ENCODE measurements at places on chromosomes 16 and 17.

DNA sequence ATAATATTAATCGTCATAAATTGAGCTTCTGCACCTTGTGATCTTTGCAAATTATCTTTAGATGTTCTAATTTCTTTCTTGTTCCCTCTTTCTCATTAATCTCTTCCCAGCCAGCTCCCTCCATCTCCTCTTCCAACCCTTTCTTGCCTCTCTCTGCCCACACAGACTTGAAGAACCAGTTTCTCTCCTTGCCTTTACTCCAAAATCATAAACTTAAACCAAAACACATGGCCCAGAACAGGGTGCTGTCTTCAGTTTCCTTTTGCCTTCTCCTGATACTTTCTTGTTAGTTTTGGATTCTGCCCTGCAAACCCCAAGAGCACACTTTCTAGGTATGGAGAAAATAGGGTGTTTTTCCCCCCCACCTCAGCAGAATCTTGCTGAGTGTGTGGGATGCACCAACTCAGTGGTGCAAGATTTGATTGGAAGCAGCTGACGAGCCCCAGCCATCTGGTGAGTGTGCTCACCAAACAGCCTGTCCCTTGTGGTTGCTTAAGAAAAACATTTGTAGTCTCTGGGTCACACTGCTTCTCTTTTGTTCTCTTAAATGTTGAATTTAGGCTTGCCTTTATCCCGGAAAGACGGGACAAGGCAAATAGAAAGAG lies 175.8 kb upstream of the MAF start:
- DNase-seq = no peak

DNA sequence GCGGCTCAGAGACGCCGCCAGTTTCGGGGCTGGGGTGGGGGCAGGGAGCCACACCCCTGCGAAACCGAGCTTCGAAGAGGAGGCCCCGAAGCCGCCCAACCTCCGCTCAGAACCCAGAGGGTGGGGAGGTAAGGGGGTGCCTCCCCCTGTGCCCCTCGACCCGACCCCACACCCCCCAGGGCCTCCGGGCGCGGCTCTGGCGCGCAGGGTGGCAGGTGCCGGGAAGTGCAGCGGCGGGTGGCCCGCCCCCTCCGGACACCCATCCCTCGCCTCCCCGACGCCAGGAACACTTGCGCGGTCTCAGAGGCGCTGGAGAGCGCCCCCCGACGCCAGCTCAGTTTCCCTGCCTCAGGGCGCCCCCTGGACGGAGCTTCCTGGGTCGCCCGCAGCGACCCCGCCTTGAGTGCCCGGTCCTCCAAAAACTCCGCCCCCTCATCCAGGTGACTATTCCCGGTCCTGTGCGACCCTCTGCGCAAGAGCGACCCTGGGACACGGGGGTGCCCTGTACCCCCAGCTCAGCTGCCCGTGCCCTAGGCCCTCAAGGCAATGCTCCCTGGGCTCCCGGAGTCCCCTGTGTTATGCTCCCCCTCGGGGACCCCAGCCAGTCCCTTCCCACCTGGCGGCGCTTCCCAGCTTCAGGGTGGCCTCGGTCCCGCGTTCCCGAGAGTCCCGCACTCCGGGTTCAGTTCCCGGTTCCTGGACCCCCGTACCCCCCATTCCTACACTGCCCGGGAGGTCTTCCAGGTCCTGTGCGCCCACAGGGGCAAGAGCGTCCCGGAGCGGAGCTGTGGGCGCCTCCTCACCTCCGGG lies 562 bp downstream of the PPL start:
- no peak for DNase-seq

DNA sequence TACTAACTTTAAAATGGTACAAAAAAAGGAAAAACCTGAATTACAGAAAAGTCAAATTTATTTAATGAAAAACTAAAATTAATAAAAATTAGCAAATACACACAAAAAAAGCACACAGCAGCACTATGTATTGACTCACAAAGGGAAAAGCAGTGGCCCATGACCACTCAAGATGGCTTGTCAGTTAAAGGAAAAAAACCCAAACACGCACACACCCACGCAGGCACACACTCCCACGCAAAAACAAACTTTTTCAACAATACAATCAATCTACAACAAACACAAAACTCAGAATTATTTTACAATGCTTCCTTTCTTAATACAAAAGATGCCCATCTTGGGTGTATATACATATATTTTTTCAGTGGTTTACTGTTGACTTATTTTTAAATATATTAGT lies 24.2 kb downstream of the SIAH1 start:
- DNase-seq = no peak

- DNase-seq = peak; percentile 37
Measured at GRCh38 chr17:31321481-31321880, at the start of gene EVI2A. Gene EVI2A (minus strand): TSS chr17:31321622. CDS start chr17:31319013, 2,609 bp downstream.

- no peak for DNase-seq
Measured at GRCh38 chr16:57386381-57386951, 14.2 kb downstream of the CX3CL1 start.

DNA sequence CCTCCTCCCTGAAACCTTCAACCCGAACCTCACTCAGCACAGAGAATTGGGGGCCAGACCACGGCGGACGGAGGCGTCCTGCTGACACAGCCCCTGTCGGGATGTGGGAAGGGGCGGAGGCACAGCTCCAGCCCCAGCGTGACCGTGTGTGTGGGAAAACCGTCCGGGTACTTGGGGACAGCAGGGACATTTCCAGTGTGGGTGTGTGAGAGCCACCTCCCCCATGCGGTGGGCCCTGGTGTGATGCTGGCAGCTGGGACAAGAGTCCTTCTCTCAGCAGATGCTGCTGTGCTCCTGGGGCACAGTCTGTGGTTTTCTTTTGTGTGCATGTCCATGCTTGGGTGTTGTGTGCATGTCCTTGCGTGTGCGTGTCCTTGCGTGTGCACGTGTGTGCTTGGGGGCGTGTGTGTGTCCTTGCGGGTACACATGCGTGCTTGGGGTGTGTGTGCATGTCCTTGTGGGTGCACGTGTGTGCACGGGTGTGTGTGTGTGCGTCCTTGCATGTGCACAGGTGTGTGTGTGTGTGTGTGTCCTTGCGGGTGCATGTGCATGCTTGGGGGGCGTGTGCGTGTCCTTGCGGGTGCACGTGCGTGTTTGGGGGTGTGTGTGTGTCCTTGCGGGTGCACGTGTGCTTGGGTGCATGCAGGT lies 16.9 kb downstream of the CENPX start:
- no peak for DNase-seq

DNA sequence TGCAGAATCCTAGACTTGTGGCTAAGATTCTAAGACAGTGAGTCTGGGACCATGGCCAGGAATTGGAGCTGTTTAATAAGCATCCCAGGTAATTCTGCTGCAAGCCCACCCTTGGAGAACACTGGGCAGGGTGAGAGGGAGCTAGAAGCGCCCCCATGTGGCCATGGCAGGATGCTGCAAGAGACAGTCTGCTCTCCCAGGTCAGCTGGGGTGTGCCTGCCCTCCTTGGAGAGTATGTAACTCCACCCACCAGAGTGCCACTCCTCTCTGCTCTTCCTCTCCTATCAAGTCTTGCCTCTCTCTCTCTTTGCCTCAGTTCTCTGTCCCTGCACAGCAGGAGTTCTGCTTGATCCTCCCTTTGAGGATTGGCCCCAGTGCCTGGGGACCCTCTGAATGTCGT lies 14.9 kb downstream of the RCVRN start:
- no peak for DNase-seq

DNA sequence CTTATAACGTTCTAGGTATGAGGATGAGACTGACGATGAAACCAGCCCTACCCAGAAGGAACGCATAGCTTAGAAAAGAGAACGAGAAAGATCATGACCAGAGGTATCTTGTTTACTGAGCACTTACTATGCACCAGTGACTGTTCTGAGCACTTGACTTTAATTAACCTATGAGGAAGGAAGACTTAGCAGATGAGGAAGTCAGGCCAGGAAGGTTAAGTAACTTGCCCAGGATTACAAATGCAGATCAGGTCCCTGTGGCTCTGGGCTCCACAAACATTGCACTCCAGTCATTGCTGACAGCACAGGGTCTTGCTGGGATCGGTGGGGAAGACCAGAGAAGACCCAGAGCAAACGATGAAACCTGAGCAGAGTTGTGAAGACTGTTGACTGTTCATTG lies 7.1 kb downstream of the KRT13 start:
- DNase-seq = no peak

DNA sequence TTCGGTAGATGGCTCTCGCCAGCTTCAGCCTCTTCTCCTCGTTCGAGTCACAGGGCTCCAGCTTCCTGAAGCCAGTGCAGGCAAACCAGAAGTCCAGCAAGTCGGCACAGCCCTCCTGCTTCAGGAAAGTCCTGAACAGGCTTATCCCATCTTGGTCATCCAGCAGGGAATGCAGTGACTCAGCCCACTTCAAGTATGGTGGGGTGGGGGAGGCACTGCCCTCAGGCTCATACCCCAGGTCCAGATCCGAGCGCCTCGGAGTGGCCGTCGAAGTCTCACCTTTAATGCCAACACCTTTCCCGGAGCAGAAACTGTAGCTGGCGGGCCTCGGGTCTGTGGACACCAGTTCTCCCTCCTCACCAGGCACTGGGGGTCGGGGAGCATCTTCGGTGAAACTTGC lies 5.9 kb downstream of the AXIN1 start:
- DNase-seq = no peak

- no peak for DNase-seq
Measured at GRCh38 chr16:19868421-19868820, 16.2 kb downstream of the GPRC5B start.

Data from hippocampal formation (tissue), 2 donors.